Adrenal gland (tissue), 19 donors: ENCODE measurements at places on chromosomes 12 and 14. TPM values are rescaled to one million over a fixed set of nuclear protein-coding genes. Genes with fewer than 3 reads are reported as not detected.

DNA sequence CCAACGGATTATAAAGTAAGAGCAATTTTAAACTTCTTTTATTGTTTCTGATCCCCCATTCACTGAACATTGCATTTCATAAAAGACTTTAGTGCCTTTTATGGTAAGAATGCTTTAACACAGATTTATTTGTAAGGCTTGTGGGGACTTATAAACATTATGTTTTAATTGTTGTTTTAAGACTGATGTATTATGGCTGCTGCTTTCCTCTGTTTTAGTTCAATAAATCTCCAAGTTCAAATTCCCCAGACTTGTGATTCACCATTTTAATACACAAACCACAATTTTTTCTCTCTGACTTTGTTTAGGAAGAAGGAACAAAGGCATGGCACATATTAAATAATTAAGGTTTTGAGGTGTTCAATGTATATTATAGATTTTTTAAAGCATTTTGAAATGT, 753.3 kb downstream of the SLC6A15 start:
- H3K36me3 ChIP-seq: no peaks in the 10 kb centered on the region
- no peaks in the 10 kb centered on the region for H3K27me3 ChIP-seq
- no peak overlapping the region for H3K4me3 ChIP-seq
- DNase-seq: no peak
- H3K4me1 ChIP-seq: no peaks in the 10 kb centered on the region

GRCh38 chr14:72605096-72605920, 288.6 kb downstream of the DPF3 start:
- H3K27me3 ChIP-seq: no peaks in the 10 kb centered on the region
- no peak overlapping the region for H3K27ac ChIP-seq
- no peaks in the 10 kb centered on the region for H3K36me3 ChIP-seq
- no peaks in the 10 kb centered on the region for H3K4me1 ChIP-seq
- DNase-seq: no peak

The BCL2L2 gene
- 50.0 TPM for total RNA-seq

DNA sequence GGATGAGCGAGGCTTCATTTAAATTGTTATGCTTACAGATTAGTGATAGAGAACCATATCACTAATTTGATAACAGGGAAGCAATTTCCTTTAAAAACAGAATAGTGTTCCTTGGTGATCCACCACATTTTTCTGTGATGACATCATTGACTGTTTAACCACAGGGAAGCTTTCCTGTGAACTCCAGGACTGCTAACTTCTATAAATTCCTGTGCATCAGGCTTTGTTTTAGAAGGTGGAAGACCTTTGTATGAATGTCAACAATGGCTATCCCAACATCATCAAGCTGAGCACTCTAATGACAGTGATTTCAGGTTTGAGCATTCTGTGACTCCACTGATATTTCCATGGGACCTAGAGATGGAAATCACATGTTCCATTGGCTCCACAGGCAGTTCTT, 177.1 kb downstream of the RMST start:
- no peak overlapping the region for H3K27ac ChIP-seq
- no peak overlapping the region for H3K4me3 ChIP-seq
- no peaks in the 10 kb centered on the region for H3K27me3 ChIP-seq
- H3K4me1 ChIP-seq: no peaks in the 10 kb centered on the region
- DNase-seq: no peak
- H3K36me3 ChIP-seq: no peaks in the 10 kb centered on the region

DNA sequence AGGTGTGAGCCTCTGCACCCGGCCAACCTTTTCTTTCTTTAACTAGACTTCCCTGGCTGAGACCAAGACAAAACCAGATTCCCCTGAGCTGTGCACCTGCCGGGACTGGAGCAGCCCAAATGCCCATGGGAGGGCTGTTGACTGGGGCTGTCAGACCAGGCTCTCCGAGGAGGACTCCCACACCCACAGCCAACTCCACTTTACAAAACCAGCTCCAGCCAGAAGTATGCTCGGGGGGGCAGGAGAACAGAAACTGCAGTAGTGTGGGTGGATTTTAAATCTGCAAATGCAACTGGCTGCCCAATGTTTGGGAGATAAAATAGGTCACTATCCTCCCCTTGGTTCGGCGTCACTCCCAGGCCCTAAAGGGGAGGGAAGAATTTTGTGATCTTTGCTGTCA, 78.5 kb downstream of the VCPKMT start:
- no peaks in the 10 kb centered on the region for H3K36me3 ChIP-seq
- no peak overlapping the region for H3K27ac ChIP-seq
- peak; percentile 29 for DNase-seq
- no peaks in the 10 kb centered on the region for H3K4me1 ChIP-seq
- H3K4me3 ChIP-seq: no peak overlapping the region

GRCh38 chr12:44184499-44185206, 348.8 kb downstream of the TMEM117 start:
- no peak overlapping the region for H3K27ac ChIP-seq
- no peaks in the 10 kb centered on the region for H3K27me3 ChIP-seq
- H3K36me3 ChIP-seq: no peaks in the 10 kb centered on the region

- peaks cover 6% of the 10 kb centered on the region for H3K4me1 ChIP-seq
- no peak for DNase-seq
- H3K4me3 ChIP-seq: no peak overlapping the region
- H3K27me3 ChIP-seq: no peaks in the 10 kb centered on the region
- H3K36me3 ChIP-seq: no peaks in the 10 kb centered on the region
These were observed 6.9 kb upstream of the CKAP4 start for GRCh38 chr12:106254724-106255123.

DNA sequence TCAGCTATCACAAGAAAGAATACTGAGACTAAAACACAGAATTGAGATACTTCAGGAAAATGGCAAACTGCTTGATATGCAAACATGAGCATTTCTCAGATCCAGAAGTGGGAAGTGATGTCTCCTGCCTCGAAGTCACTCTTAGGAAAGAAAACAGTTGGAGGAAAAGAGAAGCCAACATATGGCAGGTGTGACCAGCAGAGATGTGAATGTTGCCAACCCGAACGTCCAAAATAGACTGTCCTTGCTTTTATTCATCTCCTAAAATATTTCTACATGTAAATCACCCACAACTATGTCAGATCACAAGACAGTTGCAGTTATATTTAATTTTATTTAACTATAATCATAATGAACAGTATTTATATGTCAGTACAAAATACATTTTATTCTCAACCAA, 687.6 kb downstream of the GALC start:
- H3K27me3 ChIP-seq: no peaks in the 10 kb centered on the region
- H3K36me3 ChIP-seq: no peaks in the 10 kb centered on the region
- H3K4me3 ChIP-seq: no peak overlapping the region
- no peak for DNase-seq
- no peaks in the 10 kb centered on the region for H3K4me1 ChIP-seq
- H3K27ac ChIP-seq: no peak overlapping the region

The TCTN2 gene
- total RNA-seq: 5.8 TPM

GRCh38 chr14:55851301-55851700, 266.9 kb upstream of the PELI2 start:
- H3K27ac ChIP-seq: no peak overlapping the region
- peaks cover 12% of the 10 kb centered on the region for H3K4me1 ChIP-seq
- H3K27me3 ChIP-seq: no peaks in the 10 kb centered on the region
- H3K36me3 ChIP-seq: no peaks in the 10 kb centered on the region

GRCh38 chr12:5416571-5416970, 15.3 kb upstream of the NTF3 start:
- no peak for DNase-seq
- H3K4me3 ChIP-seq: no peak overlapping the region
- no peaks in the 10 kb centered on the region for H3K4me1 ChIP-seq
- H3K27me3 ChIP-seq: peaks cover 5% of the 10 kb centered on the region

The ASCL1 gene
- 0.18 TPM for total RNA-seq

- peaks cover 19% of the 10 kb centered on the region for H3K4me1 ChIP-seq
- peak overlapping the region; percentile 82 for H3K27ac ChIP-seq
- no peak for DNase-seq
These were observed 6.2 kb downstream of the CRADD start for GRCh38 chr12:93683410-93683809.

DNA sequence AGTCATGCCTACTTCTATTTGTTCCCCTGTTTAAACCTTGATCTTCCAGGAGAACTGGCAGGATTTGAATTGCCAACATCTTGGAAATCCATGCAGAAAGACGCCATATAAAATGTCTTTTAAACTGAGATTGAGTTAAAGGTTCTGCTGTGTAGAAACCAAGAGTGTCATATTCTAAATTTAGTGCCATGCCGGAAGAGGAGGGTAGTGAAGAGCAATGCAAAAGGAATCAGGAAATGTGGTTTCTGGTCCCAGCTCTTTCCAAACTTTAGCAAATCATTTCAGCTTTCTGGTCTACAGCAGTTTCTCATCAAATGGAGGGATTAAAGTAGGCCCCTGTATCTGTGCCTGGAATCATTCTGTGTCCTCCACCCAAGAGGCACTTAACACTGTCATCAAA, 85.7 kb downstream of the BTG1 start:
- no peaks in the 10 kb centered on the region for H3K36me3 ChIP-seq
- no peaks in the 10 kb centered on the region for H3K27me3 ChIP-seq
- H3K27ac ChIP-seq: peak overlapping the region; percentile 3
- no peaks in the 10 kb centered on the region for H3K4me1 ChIP-seq
- no peak for DNase-seq

The SLC25A21 gene
- 0.18 TPM for total RNA-seq
